ENCODE measurements at places on chromosomes 2 and 18. TPM values are rescaled to one million over a fixed set of nuclear protein-coding genes. Genes with fewer than 3 reads are reported as not detected.

NPPC gene
- total RNA-seq: not detected

LIMS3 gene
- total RNA-seq: 0.61 TPM

DNA sequence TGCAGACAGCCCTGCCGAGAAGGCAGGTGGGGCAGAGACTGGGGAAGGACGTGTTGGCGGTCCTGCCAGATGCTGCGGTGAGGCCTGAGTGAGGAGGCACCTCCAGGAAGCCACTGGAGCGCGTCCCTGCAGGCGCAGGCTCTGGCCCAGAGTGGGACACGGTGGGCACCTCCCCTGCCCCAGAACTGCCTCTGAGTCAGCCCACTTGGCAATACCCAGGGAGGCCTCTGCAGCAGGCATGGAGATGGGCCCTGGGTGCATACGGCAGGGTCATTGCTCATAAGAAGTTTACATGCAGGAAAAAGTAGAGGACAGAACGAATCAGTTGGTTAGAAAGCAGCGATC is 195.9 kb downstream of the TFCP2L1 start:
- no peaks in the 10 kb centered on the region for H3K4me1 ChIP-seq
- H3K27ac ChIP-seq: no peak overlapping the region
- no peak for DNase-seq
- H3K36me3 ChIP-seq: no peaks in the 10 kb centered on the region
- H3K27me3 ChIP-seq: no peaks in the 10 kb centered on the region

PASK gene
- total RNA-seq: 14.1 TPM

DNA sequence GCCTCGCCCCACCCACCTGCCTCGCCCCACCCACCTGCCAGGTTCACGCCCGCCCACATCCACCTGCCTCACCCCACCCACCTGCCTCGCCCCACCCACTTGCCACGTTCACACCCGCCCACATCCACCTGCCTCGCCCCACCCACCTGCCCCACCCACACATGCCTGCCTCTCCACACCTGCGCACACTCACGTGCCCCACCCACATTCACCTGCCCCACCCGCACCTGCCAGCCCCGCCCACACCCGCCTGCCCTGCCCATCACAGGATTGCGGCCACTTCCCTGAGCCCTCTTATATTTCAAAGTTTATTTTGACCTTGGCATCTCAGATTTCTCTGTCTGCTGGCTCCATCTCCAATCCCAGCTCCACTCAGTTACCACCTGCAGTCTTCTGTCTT is 217.5 kb upstream of the SOX11 start:
- H3K27ac ChIP-seq: no peak overlapping the region
- no peaks in the 10 kb centered on the region for H3K27me3 ChIP-seq
- DNase-seq: no peak
- no peak overlapping the region for H3K4me3 ChIP-seq
- H3K36me3 ChIP-seq: no peaks in the 10 kb centered on the region

DNA sequence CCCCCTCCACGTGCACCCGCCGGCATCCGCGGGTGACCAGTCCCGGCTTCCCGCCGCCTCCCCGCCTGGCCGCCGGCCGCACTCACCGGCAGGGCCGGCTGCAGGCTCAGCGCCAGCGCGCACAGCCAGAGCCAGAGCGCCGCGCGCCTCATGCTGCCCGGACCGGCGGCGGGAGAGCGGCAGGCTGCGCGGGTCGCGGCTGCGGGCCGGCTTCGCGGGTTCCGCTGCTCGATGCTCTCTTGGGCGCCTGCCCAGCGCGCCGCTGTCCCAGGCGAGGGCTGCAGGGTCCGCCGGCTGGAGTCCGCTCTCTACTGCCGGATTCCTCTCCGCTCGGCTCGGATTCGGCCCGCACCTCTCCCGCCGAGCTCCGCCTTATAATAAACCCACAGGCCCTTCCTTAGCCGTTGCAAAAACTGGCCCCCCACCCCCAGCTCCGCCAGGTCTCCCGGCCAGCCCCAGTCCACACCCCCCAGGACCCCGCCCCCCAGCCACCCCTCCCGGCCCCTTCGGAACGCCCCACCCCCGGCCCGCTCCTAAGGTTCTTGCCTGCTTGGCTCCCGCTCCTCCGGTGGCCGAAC is at the start of gene SDC1:
SDC1 (minus strand) TSS at position 415 of the 578 bp plus-strand sequence; CDS start at position 152, 263 bp downstream.
- H3K27ac ChIP-seq: peak within 1 kb of the TSS; percentile 48
- H3K4me3 ChIP-seq: peak within 1 kb of the TSS; percentile 86
- peaks cover 58% of the 10 kb centered on the region for H3K4me1 ChIP-seq

DNA sequence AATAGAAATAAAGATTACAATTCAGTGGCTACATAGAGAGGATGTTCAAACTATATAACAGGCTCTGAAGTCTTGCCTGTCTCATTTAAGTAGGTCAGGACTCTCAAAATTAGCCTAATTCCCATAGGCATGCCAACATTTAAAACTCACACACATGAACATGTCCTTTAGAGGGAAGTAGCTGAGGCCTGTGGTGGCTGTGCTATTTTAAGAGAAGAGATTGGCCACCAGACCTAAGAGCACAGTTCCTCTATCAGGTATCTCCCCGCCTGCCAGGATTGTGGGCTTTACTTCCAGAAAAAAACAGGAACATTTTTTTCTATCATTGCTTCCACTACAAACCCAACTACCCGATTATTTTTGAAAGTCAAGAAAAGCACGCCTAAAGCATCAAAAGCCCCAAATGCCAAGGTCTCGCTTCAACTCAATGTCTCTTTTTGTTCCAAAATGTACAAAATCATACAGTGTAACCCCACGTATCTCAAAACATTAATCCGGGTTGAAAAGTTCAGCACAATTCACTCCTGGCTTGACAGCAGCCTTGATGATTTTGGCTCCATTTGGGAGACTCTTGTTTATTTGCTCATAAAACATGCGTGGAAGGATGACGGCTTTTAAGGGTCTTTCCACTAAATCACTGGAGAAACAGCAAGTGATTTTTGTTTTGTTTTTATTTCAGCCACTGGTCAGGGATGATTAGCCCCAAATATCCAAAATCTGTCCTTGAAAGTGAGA is 15.3 kb downstream of the FHL2 start:
- H3K4me1 ChIP-seq: peaks cover 54% of the 10 kb centered on the region
- no peaks in the 10 kb centered on the region for H3K27me3 ChIP-seq
- H3K27ac ChIP-seq: no peak overlapping the region
- no peak overlapping the region for H3K4me3 ChIP-seq
- peaks cover 95% of the 10 kb centered on the region for H3K36me3 ChIP-seq

- no peak overlapping the region for H3K4me3 ChIP-seq
- H3K27me3 ChIP-seq: no peaks in the 10 kb centered on the region
- H3K4me1 ChIP-seq: peaks cover 21% of the 10 kb centered on the region
- H3K36me3 ChIP-seq: peaks cover 28% of the 10 kb centered on the region
Observed at GRCh38 chr18:9599328-9599727, 15.0 kb downstream of the PPP4R1 start.

LRPPRC gene
- total RNA-seq: 50.7 TPM

PLEKHA3 gene
- total RNA-seq: 20.8 TPM

DNA sequence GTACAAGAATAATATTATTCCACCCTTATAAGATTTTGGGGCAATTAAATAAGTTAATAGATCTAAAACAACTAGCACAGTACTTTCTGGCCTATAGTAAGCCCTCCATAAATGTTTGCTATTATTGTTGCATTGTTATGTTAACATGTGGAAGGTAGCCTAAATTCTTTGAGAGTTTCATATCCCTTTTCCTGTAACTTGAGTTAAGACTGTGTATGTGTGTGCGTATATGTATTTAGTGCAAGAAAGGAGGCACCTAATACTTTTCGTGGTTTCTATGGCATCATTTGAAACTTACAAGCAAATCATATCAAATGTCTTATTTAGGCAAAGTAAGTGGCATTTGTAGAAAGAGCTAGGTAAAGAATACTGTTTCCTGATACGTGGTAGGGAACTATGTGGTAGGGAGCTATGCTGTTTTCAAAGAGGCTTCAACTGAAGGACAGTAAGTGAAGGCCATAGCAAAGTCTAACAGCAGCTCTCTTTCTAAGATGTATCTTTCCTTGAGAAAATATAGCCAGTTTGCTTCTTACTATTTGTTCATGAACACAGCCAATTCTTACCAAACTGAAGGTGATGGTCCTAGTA is 36.8 kb upstream of the C2orf74 start:
- no peak overlapping the region for H3K27ac ChIP-seq
- DNase-seq: no peak
- H3K4me1 ChIP-seq: no peaks in the 10 kb centered on the region

DNA sequence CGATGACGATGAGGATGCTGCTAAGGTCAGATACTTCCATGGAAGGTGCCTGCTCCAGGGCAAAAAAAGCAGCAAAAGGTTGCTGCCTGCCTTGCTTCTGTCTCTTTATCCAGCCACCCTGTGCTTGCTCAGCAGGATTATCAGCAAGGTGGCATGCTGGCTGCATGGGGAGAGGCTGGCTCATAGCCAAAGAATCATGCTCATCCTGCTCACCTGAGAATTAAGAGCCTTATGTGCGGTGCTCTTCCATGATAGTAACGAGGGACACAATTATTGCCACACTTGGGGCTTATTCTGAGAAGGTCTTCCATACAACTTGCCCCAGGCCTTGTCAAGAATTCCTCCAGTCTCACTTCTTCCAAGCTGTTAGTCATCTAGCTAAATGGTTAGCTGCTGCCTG is 60.4 kb upstream of the SEC11C start:
- no peak for DNase-seq
- no peaks in the 10 kb centered on the region for H3K36me3 ChIP-seq
- H3K4me1 ChIP-seq: no peaks in the 10 kb centered on the region
- H3K27me3 ChIP-seq: peaks cover 12% of the 10 kb centered on the region
- H3K27ac ChIP-seq: no peak overlapping the region

DNA sequence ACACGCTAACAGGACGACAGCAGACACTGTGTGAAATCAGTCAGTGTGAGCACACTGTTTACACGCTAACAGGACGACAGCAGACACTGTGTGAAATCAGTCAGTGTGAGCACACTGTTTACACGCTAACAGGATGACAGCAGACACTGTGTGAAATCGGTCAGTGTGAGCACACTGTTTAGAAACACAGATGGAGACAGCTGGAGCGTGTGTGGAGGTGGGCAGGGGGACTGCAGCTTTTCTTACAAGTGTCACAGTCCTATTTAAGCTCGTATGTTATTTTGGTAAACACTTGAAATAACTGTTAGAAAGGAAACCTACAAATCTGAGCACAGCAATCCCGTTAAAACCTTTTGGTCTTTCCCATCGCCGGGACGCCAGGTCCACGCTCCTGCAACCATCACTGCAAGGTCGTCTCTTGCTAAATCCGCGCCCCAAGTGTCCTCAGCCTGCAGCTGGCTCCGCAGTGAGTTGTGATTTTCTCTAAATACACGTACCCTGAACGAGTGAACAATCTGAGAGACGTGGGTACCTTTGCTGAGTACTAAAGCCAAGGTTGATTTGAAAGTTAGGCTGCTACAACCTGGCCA is 58.9 kb upstream of the CTDP1 start:
- no peak for DNase-seq
- no peaks in the 10 kb centered on the region for H3K36me3 ChIP-seq
- no peak overlapping the region for H3K27ac ChIP-seq

ITM2C gene
- 216 TPM for total RNA-seq

SCN2A gene
- 0.05 TPM for total RNA-seq

- no peak overlapping the region for H3K4me3 ChIP-seq
- H3K27me3 ChIP-seq: no peaks in the 10 kb centered on the region
- peaks cover 36% of the 10 kb centered on the region for H3K36me3 ChIP-seq
- H3K27ac ChIP-seq: no peak overlapping the region
- no peaks in the 10 kb centered on the region for H3K4me1 ChIP-seq
Observed at GRCh38 chr18:79917169-79917852, 34.1 kb downstream of the SLC66A2 start.

SERPINB13 gene
- total RNA-seq: not detected

DNA sequence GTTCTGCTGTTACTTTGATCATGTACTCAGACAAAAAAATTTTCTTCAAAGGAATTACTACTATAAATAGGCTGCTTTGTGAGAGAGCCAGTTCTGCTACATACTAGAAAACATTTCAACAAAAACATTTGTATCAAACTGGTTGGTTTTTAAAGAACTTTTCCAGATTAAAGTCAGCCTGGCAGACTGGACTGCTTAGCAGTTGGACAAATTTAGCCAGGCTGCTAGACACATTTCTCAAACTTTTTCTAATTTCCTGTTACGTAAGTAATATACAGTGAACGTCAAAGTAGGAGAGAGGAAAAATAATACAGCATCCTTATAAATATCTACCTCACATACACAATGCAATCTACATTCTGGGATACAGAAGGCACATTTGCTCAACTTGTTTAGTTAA is 109.5 kb downstream of the SP3 start:
- DNase-seq: no peak
- H3K27me3 ChIP-seq: no peaks in the 10 kb centered on the region
- no peaks in the 10 kb centered on the region for H3K36me3 ChIP-seq
- no peak overlapping the region for H3K27ac ChIP-seq

GRB14 gene
- total RNA-seq: not detected

GAREM1 gene
- total RNA-seq: 2.9 TPM

DNA sequence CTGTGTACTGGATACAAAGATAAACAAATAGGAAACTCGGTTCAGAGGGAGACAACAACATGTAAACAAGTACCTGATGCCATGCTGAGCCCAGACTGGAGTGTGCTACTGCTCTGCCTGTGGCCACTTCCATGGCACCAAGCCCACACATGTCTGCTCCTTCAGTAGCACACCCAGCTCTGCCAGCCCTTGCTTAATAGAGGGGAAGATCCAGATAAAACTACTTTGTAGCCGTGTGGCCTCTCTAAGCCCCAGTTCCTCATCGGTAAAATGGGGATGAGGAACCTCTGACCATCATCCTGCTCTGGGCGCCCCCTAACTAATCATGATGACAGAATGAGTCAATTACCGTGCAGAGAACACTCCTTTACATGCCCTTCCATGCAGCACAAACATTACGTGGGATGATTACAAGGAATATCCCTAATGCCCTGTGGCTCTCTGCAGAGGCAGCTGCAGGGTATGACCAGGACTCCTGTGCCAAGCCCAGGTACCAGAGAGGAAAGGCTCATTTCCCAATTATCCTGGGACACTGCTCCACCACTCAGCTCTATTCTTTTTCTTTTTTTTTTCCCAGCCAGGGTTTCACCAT is 34.9 kb downstream of the DNMT3A start:
- H3K36me3 ChIP-seq: no peaks in the 10 kb centered on the region
- no peaks in the 10 kb centered on the region for H3K27me3 ChIP-seq
- H3K27ac ChIP-seq: no peak overlapping the region
- DNase-seq: no peak
- no peak overlapping the region for H3K4me3 ChIP-seq

SSB gene
- total RNA-seq: 145 TPM

ZAP70 gene
- not detected for total RNA-seq

GRCh38 chr2:119202610-119203310 is 20.9 kb upstream of the STEAP3 start:
- DNase-seq: no peak
- H3K4me1 ChIP-seq: peaks cover 5% of the 10 kb centered on the region
- no peak overlapping the region for H3K4me3 ChIP-seq
- H3K27me3 ChIP-seq: no peaks in the 10 kb centered on the region

- H3K4me1 ChIP-seq: peaks cover 51% of the 10 kb centered on the region
- H3K27ac ChIP-seq: peak overlapping the region; percentile 73
- H3K4me3 ChIP-seq: no peak overlapping the region
- DNase-seq: no peak
Observed at GRCh38 chr2:189408294-189408693, 33.0 kb upstream of the WDR75 start.

Data from SJSA1 (cell line).